ENCODE measurements at places on chromosomes 13 and 19.

GRCh38 chr13:36736119-36736726 is 62.4 kb downstream of the SERTM1 start:
- DNase-seq = peak; percentile 8

GRCh38 chr19:5142725-5143097 is 173.8 kb downstream of the KDM4B start:
- DNase-seq = no peak

GRCh38 chr19:10802479-10802878 is 33.5 kb downstream of the TMED1 start:
- DNase-seq = no peak

DNA sequence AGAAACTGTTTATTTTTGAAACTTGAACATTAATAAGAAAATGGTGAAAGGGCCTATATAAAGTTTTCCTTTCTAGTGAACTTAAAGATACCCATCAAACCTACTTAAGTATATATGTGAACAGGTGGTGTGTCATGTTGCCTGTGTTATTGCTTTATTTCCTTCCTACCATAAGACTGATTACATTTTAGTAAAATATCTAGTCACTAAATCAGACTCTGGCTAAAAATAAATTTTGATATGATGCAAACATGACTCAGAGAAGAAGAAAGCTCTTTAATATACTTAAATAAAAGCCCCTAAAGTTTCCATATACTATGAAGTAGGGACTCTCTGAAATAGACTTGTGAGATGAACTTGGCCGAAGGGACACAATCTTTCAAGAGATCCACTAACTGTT is 35.1 kb upstream of the FBXL3 start:
- no peak for DNase-seq

GRCh38 chr19:38250821-38251563 is 5.2 kb downstream of the PPP1R14A start:
- no peak for DNase-seq

DNA sequence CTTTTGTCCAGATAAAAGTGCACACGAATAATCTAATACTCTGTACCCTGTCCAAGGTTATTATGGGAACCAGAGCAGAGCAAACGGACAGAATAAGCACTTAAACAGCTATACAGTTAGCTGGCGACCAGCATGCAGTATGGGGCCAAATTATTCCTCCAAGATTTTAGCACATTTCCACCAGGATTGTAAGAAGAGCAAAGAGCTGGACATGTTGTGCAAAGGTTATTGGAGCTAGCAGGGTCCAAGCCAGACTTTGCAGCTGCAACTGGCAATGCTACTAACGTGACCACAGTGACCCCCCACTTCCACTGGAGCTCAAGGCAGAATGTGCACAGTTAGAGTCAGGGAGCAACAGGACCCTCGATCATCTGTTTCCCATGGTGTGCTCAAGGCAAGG is 89.9 kb downstream of the COL4A1 start:
- DNase-seq = no peak

- DNase-seq = no peak
These were observed 638.2 kb upstream of the MIR17HG start for GRCh38 chr13:90709319-90709718.

DNA sequence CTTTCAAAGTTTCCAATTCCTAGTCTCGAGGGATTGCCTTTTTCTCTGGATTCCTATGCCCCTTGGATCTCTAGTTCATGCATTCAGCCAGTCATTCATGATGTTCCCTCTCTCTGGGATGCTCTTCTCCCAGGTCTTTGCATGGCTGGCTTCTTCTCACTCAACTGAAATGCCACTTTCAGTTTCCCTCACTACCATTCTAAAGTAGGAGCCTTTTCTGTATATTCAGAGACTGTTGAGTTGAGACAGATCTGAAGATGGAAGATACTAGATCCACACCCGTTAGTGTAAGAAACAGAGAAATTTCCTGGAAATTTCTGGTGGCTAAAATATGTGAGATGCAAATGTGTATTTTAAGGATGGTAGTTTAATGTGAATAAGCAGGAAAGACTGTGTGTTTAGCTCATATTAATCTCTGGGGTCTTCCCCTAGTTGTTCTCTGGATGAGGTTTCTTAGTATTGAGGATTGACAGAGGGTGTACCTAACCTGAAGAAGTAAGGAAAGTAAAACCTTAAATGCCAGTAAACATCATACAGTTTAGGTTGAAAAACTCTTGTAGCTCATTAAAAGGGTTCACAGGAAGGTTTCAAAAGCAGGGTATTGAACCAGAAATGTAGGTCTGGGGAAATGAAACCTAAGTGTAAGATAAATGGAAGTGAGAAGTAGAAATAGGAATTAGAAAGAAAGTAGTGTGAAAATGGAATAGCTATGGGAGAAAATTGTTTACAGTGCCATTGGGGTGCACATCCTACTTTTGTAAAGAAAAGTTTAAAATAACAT is 331.3 kb downstream of the NDFIP2 start:
- peak; percentile 7 for DNase-seq

DNA sequence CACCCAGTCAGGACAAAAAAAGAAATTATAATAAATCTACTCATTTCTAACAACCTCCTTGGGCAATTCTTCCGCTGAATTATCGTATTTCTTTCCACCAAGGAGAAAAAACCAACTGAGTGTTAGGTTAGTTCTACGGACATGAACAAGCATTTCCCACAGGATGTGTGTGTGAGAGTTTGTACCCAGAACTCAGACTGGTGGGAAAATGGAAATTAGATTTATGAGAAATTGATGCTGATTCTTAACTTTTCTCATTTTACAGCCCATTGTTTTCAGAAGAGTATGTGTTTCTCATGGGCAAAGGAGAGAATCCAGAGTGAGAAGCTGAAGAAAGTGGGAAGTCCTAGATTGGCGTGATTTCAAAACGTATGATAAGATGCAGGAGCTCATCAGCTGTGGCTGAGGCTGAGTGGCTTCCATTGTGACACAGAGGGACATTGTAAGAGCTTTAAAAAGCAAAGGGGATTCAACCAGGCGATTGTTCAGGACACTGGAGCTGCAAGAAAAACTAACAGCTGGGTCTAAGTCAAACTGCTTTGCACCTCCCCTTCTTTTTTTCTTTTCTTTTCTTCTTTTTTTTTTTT is 184.7 kb upstream of the ARGLU1 start:
- DNase-seq = no peak

DNA sequence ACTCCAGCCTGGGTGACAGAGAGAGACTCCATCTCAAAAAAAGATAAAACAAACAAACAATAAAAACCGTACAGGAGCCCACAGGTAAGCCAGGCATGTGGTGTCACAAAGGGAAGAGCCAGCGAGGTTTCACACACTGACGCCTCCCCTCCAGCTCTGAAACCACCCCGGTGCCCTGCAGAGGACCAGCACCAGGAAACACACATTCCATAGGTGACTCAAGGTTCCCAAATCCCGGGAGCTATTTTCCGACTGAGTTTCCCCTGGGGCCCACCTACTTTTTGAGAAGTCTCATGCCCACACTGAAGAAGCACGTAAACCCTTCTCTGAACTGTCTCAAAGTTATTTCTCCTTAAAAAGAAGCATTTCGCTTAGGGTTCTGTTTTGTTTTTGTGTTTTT is 40.3 kb downstream of the RHPN2 start:
- no peak for DNase-seq

DNA sequence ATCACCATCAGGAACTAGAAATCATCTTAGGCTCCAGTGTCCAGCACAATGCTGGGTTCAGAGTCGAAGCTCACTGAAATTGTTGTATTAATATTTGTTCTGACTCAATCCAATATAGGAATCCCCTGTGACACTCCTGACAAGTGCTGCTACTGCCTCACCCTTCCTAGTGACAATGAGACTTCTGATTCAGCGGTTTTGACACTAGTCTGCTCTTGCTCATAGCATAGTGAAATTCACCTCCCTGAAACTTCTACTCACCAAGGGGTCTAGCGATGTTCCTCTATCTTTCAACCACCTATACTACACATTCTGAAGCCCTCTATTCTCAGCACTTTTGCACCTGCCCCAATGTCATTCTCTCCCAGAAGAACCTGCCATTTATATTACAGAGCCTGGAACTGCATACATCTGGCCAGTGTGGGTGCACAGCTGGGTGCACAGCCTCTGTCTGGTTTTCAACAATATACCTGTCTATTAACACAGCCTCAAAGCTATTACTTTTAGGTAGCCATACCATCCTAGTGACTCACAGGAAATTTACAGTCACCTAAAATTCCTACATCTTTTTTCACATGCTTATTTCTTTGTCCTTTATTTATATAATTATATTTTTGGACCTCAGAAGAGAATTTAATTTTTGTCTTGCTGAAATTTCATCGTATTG is 88.3 kb downstream of the DOCK9 start:
- DNase-seq = no peak

GRCh38 chr13:42603571-42603970 is 29.6 kb downstream of the TNFSF11 start:
- no peak for DNase-seq

DNA sequence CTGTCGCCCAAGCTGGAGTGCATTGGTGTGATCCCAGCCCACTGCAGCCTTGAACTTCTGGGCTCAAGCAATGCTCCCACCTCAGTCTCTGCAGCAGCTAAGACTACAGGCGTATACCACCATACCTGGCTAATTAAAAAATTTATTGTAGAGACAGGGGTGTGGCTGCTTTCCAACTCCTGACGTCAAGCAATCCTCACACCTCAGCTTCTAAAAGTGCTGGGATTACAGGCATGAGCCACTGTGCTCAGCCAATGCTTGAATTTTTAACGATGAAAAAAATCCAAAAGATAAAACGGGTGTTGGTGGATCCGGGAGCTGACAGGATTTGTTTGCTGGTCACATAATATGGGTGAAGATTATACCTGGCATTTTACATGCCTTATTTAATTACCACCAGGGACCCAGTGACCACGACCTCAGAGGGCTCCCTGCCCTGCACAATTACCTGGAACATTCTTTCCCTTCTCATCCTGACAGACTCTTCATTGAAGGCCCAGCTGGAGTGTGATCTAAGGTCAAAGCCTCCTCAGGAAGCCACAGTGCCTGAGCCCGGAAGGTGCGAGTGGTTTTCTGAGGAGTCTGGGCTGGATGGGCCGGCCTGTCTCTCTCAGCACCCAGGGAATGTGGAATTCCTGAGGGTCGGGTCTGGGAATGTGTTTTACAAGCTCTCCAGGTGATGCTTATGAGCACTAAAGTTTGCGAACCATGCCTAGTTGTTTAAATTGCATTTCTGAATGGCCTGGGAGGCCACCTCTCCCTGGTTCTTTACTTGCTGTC is 193.3 kb downstream of the USP12 start:
- no peak for DNase-seq

- no peak for DNase-seq
These were observed at the start of gene PNMA8B for GRCh38 chr19:46495786-46496099. Gene PNMA8B (minus strand): TSS chr19:46495867. CDS start chr19:46495465, 402 bp downstream.

GRCh38 chr13:99725644-99726043 is 224.4 kb downstream of the TM9SF2 start:
- no peak for DNase-seq

DNA sequence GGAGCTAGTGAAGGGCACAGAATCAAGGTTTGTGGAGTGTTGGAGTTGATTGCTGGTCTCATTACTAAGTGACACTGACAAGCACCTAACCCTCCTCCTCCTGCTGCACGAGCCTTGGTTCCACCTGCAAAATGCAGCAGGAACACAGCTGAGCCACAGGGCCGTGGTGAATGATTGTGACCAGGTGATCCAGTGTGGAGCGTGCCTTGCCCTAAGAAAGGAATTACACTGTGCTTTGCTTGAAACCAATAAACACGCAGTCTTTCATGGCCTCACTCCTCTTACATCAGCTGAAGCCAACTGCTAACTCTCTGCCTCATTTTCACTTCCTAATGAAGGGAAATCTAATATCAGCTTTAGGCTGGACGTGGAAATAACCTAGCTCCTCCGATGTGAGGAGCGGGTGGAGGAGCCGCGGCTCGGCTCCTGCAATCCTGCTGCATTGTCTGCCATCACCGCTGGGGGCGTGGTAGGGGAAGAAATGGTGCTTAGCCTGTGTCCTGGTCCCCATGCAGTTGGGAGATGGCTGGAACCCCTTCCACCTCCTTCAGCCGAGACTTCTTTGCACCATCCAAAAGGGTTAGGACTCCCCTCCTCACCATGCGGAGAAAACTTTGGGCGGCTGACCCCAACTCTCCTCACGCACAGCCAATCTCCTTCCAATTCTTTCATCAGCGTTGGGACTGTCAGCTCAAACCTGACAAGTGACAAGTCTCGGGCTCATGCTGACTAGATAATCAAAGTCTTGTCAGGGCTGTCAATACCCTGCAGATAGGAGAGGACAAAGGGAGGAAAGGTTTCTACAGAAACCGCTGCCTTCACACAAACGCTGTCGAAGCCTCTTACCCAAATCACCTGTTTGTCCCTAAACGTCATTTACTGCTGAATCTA is 427.9 kb downstream of the ZNF536 start:
- DNase-seq = peak; percentile 16

DNA sequence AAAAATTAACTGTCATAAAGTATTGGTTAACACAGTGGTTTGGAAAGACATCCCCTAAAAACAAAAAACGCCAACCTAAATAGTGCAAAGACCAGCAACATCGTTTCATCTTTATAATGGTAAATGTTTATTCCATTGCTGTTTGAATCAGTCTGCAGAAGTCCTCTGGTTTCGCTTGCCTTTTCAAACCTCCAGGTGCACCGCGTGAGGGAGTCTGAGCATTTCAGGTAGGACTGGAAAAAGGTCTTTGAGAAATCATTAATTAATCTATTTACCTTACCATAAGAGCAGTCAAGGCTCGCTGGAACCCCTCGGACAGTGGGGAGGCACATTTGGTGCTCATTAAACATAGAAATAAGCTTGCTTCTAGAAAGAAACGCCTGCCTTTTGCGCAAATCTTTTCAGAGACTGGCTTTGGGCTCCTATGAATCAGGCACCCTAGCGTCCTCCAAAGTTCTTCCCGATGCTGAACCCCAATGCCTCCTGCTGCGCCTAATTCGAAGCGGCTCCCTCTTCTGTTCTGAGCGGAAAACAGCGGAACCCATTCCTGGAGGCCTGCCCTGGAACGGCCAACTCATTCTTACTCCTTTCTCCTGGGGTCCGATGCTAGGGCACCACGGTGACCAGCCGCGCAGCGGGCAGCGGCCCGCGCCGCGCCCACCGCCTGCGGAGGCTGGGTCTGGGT is 951 bp upstream of the MTUS2 start:
- peak; percentile 19 for DNase-seq

DNA sequence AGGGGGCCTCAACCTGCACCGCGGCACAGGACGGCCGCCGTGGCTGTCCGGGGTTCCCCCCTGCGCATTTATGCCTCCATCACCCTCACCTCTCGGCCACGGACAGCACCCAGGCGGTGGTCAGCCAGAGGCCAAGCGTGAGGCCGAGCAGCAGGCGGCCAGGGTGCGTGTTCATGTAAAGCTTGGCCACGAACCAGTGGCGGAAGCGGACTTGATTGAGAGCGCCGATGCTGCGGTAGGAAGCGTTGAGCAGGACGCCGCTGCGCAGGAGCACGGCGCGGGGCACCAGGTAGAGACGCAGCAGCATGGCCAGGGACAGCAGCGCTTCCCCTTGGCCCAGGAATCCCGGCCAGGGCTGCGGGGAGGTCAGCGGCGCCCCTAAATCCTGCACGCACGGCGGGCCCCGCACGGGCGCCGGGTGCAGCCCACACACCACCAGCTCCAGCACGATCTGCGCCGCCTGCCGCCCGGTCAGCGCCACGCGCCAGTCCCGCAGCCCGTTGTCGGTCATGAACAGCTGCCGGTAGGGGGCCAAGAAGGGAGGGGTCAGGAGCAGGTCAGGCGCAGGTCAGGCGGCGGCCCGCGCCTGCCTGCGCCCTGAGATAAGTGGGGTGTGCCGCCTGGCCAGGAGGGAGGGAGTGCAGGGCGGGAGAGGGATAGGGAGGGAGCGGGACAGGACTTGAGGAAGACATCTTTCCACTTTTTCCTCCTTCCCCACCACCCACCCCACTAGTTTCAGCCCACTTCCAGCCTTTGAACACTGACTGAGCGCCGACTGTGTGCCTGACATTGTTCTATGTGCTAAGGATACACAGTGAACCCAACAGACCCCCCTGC is 6.5 kb downstream of the KCNN4 start:
- no peak for DNase-seq

GRCh38 chr19:29629836-29630534 is 23.9 kb downstream of the POP4 start:
- DNase-seq = no peak
